ENCODE measurements at places on chromosomes 7 and 10.

GRCh38 chr7:28069807-28070206, 110.8 kb downstream of the JAZF1 start:
- DNase-seq: no peak

DNA sequence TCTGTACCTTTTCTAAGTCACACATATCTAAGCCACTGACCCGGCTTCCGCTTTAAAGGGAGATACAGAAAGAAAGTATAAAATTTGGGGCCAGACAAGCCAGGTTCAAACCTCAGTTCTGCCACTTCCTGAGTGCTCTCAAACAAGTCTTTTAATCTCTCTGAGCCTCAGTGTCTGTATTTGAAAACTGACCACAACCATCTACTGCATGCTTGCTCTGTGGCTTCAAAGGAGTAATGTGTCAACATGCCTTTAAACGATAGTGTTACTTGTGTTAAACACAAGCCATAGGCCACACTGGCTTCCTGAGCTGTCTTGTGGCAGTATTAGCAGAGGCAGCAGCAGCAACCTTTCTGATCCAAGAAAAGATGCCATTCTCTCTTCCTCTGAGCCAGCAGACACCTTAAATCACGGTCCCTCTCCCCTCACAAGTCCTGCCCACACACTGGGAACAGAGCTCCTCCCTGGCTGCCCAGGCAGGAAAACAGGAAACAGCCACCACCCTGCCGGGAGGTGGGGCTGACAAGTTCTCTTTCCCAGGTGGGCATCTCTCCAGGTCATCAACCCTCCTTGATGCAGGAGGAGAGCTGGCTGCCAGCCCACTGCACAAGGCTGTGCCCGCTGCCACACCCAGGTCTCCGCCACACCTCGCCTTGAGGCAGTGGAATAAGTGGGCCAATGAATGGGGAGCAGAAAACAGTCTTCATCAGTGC, 10.7 kb downstream of the HIP1 start:
- DNase-seq: no peak

DNA sequence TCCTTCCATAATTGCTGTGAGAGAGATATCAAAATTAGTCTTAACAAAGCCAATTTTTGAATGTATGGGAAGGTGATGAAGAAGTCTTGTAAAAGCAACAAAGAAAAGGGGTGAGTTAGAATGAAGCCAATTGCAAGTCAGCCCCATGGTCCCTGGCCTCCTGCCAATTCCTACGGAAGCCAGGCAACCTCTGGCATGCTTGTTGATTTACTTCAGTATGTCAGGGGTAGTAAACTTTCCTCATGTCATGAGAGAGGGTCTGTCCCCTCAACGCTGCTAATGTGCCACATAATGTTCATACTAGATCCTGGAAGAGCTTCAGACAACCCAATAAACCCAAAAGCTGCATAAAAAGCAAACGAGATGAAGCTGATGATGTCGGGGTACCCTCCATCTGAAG, 159.1 kb upstream of the YAE1 start:
- DNase-seq: no peak

GRCh38 chr10:49726593-49726992, 35.5 kb downstream of the OGDHL start:
- DNase-seq: no peak

GRCh38 chr10:33257439-33258080, 76.9 kb downstream of the NRP1 start:
- no peak for DNase-seq

- no peak for DNase-seq
Observed at GRCh38 chr7:135380351-135380750, 129.6 kb downstream of the CNOT4 start.

GRCh38 chr7:138962561-138963270, 18.5 kb downstream of the KIAA1549 start:
- DNase-seq: no peak

DNA sequence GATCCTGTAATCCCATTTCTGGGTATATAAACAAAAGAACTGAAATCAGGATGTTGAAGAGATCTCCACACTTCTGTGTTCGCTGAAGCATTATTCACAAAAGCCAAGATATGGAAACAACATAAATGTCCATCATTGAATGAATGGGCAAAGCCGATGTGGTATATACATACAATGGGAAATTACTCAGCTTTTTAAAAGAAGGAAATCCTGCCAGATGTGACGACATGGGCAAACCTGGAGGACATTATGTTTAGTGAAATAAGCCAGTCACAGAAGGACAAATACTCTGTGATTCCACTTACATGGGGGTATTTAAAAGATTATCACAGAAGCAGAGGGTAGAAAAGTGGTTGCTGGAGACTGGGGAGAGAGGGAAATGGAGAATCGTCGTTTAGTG, 23.9 kb upstream of the FAM107B start:
- DNase-seq: no peak

DNA sequence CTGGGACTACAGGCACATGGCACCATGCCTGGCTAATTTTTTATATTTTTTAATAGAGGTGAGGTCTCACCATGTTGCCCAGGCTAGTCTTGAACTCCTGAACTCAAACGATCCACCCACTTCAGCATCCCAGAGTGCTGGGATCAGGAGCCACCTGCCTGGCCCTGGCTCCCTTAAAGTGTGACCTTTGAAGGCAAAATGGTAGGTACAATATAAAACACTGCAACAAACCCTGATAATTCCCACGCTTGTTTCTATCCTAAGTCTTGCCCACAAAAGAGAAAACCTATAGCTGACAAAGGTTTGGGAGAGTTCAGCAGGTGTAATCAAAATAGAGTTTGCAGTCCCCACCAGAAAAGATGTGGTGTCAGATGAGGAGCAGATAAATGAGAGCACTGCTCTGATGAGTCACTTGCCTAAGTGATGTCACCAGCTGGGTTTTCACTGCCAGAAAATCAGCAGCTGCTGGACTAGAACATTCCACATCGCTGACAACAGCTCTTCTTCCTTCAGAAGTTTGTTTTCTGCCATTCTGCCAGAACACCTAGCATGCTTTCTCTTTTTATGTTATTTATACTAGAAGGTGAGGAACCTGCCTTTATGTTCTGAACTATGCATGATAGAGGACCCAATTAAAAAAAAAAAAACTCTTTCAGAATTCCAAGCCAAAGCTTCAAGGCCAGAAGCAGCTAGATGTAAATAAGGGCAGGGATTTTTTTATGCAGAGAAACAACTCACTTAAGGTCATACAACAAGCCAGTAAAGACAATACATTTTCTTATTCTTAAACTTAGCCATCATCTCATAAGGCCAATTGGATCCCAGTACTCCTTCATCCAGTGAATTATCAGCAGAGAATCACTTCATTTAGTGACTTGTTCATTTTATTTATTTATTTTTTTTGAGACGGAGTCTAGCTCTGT, 18.0 kb downstream of the PURB start:
- DNase-seq: no peak

DNA sequence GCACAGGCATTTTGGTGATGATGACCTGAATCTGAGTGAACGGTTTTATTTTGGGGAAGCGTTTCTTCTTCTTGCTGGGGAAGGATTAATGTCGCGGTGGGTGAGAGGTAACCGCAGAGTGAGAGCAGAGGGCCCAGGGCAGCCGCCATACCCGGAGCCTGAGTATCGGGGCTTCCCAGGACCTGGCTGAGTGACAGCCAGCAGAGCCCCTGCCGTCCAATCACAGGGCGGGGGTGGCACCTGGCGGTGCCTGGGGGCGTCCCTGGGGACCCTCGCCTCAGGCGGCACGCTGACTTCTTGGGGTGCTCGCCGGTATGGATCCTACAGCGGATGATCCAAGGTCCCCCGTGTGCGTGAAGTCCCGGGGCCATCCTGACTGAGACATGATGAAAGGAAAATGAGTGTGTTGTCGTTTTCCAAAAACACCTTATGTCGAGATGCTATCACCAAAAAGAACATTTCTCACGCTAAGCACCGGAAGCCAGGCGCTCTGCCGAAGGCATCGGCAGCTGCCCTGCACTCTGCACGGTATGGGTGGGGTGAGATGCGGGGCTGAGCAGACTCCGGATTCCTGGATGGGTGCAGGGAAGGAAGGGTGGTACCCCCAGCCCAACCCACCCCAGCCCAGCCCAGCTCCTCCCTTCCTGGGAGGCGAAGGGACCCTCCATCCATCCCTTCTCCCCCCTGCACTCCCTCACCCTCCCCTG, 227.9 kb upstream of the SHH start:
- no peak for DNase-seq

DNA sequence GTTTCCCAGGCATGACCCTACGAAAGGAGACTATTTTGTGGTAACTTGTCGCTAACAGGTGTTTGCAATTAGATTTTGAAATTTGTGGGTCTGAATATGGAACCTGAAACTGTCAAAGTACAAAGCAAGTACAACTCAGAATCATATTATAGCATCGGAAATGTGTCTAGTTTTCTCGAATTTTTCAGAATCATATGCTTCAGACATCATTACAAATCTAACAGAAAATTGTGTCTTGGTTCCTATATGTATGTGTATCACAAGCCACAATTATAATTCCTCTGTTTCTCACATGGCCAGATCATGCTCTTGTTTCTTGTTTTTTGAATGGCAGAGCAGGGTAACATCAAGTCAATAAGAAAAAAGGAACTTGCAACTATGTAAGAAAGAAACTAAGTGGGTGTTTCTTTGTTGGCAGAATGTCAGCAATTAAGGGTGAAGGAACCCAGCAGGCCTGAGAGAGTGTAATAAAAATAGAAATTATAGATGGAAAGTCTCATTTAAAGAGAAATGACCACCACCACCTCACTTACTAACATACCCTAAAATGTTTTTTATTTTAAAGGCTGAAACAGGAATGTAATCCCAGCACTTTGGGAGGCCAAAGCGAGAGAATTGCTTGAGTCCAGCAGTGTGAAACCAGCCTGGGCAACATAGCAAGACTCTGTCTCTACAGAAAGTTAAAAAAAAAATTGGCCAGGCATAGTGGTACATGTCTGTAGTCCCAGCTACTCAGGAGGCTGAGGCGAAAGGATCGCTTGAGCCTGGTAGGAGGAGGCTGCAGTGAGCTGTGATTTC, 51.3 kb downstream of the PRTFDC1 start:
- DNase-seq: no peak

DNA sequence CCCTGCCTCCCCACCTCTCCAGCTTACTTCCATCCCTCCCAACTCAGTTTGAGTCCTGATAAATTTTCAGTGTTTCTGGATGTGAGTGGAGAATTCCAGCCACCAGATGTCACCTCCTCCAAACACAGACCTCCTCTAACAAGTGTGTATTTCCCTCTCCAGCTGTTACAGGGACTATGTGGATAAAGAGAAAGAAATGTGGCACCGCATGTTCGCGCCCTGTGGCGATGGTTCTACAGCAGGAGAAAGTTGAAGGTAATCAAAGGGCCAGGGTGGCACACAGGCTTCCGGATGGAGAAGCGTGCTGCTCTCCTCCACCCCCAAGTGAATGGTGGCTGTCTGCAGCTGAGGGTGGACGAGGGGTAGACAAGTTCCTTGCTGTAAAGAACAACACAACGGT, 14.7 kb downstream of the FKBP6 start:
- DNase-seq: no peak

GRCh38 chr10:95637140-95637539, 19.4 kb downstream of the ALDH18A1 start:
- DNase-seq: no peak

GRCh38 chr7:128879939-128880746, 17.5 kb downstream of the ATP6V1F start:
- no peak for DNase-seq

- DNase-seq: no peak
Observed at GRCh38 chr10:93190372-93190771, 116.7 kb downstream of the CYP26A1 start.

DNA sequence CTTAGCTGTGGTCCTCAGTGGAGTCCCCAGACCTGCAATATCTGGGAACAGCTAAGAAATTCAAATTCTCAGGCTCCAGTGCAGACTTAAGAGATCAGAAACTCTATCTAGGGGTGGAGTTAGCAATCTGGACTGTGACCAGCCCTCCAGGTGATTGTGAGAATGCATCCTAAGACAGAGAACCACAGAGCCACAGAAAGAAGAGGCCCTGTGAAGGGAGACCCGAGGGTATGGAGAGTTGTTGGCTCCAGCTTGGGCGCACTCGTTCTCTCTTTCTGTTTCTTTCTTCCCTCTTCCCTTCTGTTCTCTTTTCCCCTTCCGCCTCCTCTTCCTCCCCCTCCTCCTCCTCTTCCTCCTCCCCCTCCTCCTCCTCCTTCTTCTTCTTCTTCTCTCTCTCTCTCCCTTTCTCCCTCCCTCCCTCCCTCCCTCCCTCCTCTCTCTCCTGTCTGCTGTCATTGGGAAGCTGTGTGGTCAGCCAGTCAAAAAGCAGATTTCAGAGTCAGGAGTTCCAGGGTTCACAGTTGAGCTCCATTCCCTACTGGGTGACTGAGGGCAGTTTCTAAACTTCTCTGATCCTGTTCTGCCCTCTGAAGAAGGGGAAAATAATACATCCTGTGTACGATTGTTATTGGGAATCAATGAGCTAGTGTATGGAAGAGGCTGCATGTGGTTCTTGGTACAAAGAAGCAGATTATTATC, 62.1 kb upstream of the STEAP1B start:
- no peak for DNase-seq

GRCh38 chr10:69639291-69640195, 9.5 kb downstream of the FAM241B start:
- no peak for DNase-seq

GRCh38 chr10:129525401-129525801, 58.4 kb downstream of the MGMT start:
- no peak for DNase-seq

GRCh38 chr10:15491856-15492642, 121.0 kb upstream of the FAM171A1 start:
- no peak for DNase-seq

DNA sequence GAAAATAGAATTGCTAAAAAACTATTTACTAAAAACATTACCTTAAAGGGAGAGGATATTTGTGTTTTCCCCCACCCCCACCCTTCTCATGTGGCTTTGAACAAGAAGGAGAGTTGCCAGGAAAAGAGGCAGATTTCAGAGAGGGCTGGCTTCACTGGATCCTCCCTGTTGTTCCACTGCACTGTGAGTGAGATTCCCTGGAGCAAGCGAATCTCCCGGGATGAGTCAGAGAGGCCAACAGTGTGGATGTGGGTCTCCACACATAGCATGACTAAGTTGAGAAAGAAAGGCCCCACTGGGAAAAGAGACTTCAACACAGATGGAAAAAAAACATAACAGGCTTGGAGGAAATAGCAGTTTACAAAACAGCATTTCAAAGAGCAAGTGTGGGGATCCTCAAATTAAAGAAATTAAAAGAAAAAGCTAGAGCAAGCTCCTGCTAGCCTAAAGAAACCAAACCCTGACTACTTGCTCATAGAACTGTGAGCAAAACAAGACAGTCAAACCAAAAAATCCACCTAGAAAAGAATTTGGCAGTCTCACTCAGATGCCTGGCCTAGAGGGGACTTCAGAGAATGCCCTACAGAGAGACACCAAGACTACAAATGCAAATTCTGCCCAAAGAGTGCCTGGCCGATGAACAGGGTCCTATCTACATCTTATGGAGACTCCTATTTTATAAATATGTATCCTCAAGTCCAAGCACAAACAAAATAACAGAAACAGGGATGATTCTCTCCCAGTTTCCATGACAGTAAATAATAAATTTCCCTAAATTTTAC, 3.4 kb downstream of the CAV1 start:
- no peak for DNase-seq

- DNase-seq: no peak
Observed at GRCh38 chr7:46294381-46294780, 373.3 kb upstream of the IGFBP3 start.

Measured in SIG-M5 (cell line).